ENCODE measurements at places on chromosomes 2 and 18. TPM values are rescaled to one million over a fixed set of nuclear protein-coding genes. Genes with fewer than 3 reads are reported as not detected.
A peak's percentile ranks its signal among the peaks of the same experiment; 100 is the strongest.

GRCh38 chr2:37812414-37812813 is 112.7 kb upstream of the RMDN2 start:
- DNase-seq, result no peak

- DNase-seq, result peak; percentile 53
These were observed 85.5 kb upstream of the PGAP1 start for GRCh38 chr2:197011801-197012641.

DNA sequence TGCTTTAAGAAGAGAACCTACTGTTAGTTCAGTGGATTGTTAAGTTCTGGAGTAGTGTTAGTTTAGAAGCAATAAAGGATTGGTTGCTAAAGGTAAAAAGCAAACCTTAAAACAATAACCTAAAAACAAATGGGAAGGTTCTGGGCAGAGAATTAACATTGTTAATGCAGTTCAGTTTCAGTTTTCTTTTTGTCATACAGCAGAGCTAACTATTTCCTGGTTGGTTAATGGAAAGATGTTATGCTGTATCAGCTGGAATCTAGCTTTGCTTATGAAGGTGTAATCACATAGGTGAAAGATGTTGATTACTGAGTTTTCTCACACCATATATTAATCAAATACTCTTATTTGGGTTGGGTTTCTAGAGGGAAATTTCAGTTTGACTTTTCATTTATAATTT is 23.8 kb downstream of the SMAD4 start:
- DNase-seq, result no peak

DNA sequence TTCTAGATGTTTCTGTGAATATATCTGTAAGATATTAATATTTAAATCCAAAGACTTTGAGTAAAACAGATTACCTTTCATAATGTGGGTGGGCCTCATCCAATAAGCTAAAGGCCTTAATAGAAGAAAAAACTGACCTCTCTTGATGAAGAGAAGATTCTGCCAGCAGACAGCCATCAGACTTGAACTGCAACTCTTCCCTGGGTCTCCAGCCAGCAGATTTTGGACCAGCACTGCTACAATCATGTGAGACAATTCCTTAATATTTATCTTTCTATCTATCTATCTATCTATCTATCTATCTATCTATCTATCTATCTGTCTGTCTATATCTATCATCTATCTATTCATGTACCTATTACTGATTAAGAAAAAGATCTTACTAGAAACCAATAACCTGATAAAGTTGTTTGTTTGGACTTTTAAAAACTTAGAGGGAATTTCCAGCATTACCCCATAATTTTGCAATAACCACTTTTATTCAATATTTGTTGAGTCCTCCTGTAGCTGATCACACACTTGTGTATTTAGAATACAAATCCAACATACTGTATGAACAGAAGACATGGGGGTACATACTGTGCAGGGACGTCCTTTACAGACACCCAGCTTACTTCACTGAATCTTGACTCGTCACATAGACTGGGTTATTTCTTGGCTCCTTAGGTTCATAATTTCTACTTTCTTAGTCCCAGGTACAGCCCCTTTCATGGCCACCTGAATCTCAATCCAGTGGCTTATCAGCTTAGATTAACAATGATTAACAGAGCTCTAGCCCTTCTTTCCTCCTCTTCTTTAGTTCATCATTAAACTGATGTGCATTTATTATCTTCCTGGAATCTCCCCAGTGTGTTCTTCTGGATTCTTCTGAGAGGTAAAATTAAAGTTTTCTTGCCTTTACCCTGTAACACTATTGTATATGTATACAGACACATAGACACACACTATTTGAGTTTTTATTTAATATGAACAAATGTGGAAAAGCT is 27.2 kb upstream of the STAT4 start:
- DNase-seq, result no peak

- peak; percentile 87 for DNase-seq
These were observed 19.2 kb downstream of the NEURL3 start for GRCh38 chr2:96485751-96486651.

DNA sequence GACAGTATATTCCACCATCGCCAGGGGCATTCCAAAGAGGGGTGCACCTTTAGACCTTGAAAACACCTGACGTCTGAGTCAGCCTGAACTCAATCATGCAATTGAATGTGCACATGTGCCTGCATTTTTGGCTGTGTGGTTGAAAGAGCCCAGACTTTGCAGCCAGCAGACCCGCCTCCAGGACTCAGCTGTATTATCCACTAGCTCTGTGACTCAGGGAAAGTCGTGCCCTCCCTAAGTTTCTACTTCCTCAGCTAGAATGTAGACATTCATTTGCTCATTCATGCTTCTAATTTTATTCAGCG is 94.2 kb downstream of the LRRC30 start:
- DNase-seq, result no peak

GRCh38 chr2:38602136-38602731 is 494 bp downstream of the HNRNPLL start:
- DNase-seq, result no peak

- no peak for DNase-seq
These were observed 69.7 kb upstream of the ALK start for GRCh38 chr2:29991086-29991485.

The VIT gene
- under 0.01 TPM for total RNA-seq

- DNase-seq, result no peak
These were observed 19.3 kb upstream of the LOXHD1 start for GRCh38 chr18:46676182-46676835.

The ANKRD36B gene
- total RNA-seq, result 19.4 TPM

GRCh38 chr2:145002624-145003023 is 482.7 kb upstream of the ZEB2 start:
- DNase-seq, result no peak

The TMEM163 gene
- not detected for total RNA-seq

The NMS gene
- total RNA-seq, result not detected

The ALPG gene
- total RNA-seq, result not detected

- no peak for DNase-seq
These were observed 135.3 kb downstream of the TMEM163 start for GRCh38 chr2:134583462-134583861.

The STRN gene
- 23.3 TPM for total RNA-seq

GRCh38 chr2:217900010-217900779 is 102.6 kb downstream of the TNS1 start:
- DNase-seq, result no peak

DNA sequence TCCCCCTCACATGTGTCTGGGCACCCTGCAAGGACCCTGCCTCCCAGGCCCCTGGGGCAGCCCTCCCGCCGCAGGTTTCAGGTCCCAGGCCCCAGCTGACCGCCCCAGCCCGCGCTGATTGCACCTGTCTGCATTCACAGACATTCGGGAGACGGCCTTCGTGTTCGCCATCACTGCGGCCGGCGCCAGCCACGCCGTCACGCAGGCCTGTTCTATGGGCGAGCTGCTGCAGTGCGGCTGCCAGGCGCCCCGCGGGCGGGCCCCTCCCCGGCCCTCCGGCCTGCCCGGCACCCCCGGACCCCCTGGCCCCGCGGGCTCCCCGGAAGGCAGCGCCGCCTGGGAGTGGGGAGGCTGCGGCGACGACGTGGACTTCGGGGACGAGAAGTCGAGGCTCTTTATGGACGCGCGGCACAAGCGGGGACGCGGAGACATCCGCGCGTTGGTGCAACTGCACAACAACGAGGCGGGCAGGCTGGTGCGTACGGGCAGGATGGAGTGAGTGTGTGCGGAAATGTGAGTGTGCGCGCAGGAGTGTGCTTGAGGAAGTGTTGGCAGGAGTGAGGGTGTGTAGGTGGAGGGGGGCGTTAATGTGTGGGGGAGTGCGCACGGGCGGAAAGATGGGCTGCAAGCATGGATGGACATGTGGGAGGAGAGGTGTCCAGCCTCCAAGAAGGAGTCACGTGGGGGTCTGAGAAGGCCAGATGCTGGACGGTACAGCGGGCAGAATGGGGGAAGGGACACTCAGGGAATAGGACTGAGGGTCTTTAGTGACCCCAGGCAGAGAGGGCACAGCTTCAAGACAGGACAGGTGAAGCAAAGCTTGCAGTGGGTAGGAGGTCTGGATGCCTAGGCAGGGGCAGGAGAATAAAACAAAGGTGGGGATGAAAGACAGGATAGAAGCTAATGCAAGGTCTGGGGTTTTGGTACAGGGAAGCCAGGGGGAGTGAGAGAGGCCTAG is 9.0 kb upstream of the WNT10A start:
- no peak for DNase-seq

GRCh38 chr2:3170792-3171455 is 206.7 kb downstream of the EIPR1 start:
- DNase-seq, result no peak

- DNase-seq, result no peak
These were observed 47.8 kb upstream of the SLC4A10 start for GRCh38 chr2:161576421-161576820.

- no peak for DNase-seq
These were observed 226.8 kb upstream of the RAB6C start for GRCh38 chr2:129752686-129753085.

- DNase-seq, result peak; percentile 55
These were observed 134.8 kb downstream of the MREG start for GRCh38 chr2:215878476-215879063.

DNA sequence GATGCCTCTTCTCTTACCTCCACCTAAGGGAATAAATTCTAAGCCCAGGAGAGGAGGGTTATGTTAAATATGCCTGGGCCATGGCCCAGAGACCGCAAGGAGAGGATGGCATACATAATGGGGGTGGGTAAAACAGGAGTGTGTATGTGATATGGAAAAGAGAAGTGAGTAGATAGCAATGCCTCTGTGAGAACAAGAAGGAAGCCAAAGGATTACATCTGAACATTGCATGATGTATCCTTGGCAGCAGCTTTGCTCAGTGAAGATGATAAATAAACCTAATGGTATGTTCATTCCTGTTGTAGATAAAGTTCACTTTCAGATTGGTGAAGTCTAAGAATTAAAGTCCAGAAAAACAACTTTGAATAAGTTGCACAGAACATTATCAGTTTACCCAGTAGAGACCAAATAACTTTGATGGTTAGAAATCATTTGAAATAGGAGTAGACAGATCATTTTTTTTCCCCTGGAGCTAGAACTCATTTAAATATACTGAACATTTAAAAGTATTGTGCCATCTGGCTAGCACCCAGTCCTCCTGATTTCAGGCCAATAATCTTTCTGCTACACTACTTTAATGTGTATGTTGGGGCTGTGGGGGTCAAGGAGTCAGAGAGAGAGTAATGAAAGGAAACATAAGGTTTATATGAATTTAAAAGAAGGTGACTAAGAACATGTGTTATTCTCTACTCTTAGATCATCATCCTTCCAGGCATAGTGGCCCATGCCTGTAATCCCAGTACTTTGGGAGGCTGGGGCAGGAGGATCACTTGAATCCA is 231.7 kb downstream of the PARD3B start:
- DNase-seq, result peak; percentile 75

GRCh38 chr2:164784376-164784775 is 57.2 kb downstream of the COBLL1 start:
- no peak for DNase-seq

The DSG4 gene
- total RNA-seq, result not detected

The VWC2L gene
- total RNA-seq, result not detected

DNA sequence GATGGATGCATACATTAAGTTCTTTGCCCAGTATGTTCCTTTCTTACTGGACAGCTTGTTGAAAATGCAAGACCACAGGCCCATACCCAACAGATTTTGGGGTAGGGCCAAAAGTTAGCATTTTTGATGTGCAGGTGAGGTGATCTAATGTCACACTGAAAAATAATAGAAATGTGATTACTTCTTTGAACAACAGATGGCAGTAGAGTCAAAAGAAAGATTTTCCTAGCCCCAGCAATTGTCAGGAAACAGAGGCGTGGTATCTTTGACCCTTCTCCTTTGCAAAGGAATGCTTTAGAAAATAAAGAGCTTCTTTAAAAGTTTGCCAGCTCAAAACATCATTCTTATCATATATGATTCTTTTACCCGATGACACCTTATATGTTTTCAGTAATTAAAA is 343.6 kb upstream of the SYT4 start:
- DNase-seq, result peak; percentile 5

DNA sequence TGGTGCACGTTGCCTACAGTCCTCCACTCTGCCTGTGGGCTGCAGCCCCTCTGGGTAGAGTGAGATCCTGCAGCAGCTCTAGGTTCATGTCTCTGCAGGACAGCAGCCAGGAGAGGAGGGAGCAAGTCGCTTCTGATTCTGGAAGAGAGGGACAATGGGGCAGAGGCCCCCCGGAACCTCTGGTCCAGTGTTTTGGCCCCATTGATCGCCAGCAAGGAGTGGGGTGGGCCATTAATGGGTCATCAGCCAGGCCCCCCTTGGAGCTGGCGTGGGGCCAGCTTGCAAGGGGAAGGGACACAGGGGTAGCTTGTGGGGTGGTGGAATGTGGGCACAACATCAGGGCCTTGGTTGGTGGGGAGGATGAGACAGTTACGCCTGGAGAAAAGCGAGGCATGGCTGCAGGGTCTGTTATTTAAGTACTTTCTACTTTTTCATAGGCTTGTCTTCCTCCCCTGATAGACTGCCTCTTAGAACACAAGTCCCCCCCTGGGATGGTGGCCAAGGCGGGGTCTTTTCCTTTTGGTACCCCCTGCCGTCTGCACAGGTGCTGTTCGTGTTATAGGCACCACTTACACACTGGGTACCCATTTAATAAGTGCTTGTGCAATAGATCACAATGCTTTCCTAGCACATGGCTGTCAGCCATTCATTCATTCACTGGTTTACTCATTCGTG is 44.6 kb downstream of the INHBB start:
- DNase-seq, result no peak

GRCh38 chr2:148853458-148853857 is 21.6 kb upstream of the KIF5C start:
- DNase-seq, result no peak

GRCh38 chr18:77359561-77360314 is 110.1 kb downstream of the GALR1 start:
- no peak for DNase-seq

DNA sequence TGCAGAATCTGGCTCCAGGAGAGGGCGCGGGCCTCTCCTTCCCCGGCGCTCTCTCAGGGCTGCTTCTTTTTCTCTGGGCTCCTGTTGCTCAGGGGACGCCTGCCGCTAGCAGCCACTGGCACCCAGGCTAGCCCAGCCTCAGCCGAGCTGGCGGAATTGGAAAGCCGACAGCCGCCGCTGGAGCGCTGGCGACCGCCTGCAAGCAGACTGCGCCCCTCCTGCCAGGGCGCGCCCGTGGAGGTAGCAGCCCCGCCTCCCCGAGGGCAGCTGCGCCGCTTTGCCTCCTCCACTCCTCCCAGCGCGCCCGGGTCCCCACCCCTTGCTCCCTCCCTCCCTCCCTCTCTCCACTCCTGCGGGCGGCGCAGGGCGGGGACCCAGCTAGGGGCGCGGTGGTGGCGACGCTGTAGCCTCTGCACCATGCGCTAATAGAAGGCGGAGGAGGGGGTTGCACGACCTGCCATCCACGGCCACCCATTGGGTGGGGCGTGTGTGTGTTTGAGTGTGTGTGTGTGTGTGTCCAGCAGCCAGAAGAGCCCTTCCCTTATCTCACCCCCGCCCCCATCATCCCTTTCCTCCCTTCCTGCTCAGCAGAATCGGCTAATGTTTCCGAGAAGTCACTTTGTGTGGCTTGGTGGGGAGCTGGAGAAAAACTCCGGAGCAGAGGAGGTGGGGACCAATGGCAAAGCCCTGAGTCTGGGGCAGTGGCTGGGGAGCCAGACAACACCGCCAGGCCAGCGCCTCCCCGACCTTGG is at the start of gene SCN9A:
SCN9A (minus strand) TSS at position 209 of the 752 bp plus-strand sequence. CDS start 64,188 bp downstream, outside the sequence.
- peak; percentile 72 for DNase-seq

GRCh38 chr2:46988733-46989481 is 73.3 kb upstream of the MCFD2 start:
- DNase-seq, result no peak

Data from IMR-90 (cell line).